ENCODE measurements at places on chromosomes 4 and X.

GRCh38 chr4:83019794-83020494 lies 9.3 kb upstream of the LIN54 start:
- DNase-seq = peak; percentile 5

GRCh38 chr4:169151671-169152070 lies 119.1 kb downstream of the SH3RF1 start:
- no peak for DNase-seq

DNA sequence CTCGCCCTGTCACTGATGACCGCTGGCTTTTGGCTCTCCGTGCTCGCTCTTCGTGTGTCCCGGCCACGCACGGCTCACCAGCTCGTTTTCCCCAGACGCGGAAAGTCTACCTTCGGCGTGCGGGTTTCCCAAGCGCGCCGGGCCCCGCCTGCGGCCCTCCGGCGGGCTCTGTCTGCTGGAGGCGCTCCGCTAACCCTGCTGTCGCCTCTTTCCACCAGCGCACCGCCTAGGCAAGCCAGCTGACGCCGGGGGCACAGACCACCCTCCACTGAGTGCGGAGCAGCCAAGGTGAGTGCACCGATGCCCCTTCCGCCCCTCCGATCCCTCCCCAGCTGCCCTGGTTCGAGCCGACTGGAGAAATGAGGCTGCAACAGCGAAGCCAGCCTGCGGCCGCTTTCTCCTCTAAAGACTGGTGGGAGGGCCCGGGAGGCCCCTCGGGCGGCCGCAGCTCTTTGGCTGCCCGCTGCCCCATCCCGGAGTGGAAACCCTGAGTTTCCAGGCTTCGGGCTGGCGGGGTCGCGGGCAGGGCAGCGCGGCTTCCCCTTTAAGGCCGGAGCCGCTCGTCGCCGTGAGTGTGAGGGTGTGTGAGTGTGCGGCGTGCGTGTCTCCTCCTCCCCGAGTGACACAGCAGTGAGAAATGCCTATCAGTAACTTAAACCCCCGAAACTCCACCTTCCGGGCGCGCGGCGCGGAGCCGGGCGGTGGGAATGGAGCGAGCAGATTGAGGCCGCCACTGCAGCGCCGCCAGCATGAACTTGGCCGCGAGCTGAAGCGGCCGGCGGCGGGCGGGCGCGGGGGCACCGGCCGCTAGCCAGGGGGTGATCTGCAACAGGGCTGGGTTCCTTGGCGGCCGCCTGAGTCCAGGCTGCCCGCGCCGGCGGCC lies at the start of gene MAMLD1:
Gene MAMLD1, plus strand, starts transcription at position 719 of the 883 bp plus-strand sequence. CDS start 82,200 bp downstream, outside the sequence.
- DNase-seq = no peak

DNA sequence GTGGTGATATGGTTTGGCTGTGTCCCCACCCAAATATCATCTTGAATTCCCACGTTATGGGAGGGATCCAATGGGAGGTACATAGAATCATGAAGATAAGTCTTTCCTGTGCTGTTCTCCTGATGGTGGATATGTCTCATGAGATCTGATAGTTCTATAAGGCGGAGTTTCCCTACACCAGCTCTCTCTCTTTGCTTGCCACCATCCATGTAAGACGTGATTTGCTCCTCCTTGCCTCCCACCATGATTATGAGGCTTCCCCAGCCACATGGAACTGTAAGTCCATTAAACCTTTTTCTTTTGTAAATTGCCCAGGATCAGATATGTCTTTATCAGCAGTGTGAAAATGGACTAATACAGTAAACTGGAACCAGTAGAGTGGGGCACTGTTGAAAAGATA lies 39.5 kb downstream of the HSD17B13 start:
- DNase-seq = no peak

DNA sequence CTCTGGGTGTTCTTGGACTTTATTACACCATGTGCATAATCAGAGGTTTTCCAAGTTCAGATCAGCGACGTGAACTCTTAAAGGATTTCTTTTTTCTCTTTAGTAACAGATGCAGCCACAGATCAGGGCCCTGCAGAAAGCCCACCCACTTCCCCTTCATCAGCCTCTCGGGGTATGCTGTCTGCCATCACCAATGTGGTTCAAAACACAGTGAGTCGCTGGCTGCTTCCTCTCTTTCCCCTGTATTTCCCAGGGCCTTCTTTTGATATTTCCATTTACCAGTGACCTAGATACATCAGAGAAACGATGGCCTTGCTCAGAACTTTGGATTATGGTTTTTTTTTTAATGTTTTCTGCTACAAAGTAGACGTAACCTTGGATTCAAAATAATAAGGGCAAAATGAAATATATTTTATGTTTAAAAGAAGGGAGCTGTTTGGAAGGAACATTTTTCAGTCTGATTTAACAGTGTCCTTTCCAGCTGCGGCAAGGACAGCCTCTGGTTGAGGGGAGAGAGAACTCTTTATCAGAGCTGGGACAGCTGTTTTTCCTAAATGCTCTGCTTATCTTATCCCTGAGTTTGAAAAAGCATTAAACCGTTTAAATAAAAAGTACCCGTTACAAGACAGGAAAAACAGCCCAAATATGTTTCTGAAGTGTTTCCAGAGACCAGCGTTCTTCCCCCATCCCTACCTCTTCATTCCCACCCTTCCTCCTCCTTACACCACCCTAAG lies 38.2 kb downstream of the FAM114A1 start:
- DNase-seq = no peak

- no peak for DNase-seq
Observed at GRCh38 chr4:138290805-138291204, 48.7 kb upstream of the SLC7A11 start.

DNA sequence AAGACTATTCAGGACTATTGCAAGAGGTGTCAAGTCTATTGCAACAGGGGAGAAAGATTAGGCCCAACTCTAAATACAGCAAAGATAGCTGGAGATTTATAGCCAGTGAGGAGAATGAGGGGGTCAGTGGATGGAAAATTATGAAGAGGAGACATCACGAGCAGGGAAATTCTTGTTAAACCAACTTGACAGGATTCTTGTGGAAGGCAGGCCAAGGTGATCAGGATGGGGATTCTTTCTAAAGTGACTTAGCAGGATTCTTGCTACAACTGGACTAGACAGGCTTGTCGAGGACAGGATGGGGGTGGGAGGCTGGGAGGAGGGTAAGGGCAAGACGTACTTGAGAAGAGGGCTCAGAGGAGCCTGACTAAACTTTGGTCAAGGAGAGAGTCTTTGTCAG lies 89.0 kb downstream of the PHEX start:
- peak; percentile 89 for DNase-seq

- DNase-seq = no peak
Observed at GRCh38 chr4:147811878-147812277, 80.0 kb downstream of the ARHGAP10 start.

DNA sequence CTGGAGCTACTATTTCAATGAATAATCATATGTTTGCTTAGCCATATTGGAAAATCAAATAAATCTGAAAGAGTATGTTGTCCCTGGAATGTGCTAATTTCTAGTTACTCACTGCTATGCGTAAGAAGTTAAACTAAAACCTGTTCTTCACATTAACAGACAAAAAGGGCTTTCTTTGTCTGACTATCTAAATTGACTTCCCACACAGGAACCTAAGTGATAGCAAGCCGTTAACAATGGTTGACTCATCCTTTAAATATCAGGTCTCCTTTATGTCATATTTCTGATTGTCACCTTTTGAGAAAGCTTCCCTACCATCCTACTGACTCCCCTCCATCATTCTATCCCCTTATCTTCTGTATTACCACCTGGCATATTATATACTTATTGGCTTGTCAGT lies 81.4 kb downstream of the AMELX start:
- DNase-seq = no peak

- no peak for DNase-seq
Observed at GRCh38 chr4:1200425-1201035, 28.1 kb upstream of the SPON2 start.

GRCh38 chr4:138702190-138702824 lies 313.3 kb upstream of the NOCT start:
- no peak for DNase-seq

DNA sequence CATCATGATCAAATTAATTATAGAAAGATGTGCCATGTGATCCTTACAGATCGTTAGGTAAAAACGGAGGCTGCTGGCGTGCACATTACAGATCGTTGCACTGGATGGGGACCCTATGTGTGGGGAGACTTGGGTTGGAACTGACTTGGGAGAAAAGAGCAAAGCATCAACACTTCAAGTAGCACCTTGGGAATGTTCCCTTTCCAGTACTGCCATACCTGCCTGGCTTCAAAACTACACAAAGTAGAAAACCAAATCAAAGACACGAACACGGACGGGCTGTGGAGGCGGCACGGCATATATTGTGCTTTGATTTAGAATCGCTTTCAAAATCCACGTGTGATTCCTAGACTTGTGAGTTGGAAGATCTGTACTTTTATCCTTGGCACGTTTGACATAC lies 898 bp downstream of the CMC4 start:
- peak; percentile 10 for DNase-seq

DNA sequence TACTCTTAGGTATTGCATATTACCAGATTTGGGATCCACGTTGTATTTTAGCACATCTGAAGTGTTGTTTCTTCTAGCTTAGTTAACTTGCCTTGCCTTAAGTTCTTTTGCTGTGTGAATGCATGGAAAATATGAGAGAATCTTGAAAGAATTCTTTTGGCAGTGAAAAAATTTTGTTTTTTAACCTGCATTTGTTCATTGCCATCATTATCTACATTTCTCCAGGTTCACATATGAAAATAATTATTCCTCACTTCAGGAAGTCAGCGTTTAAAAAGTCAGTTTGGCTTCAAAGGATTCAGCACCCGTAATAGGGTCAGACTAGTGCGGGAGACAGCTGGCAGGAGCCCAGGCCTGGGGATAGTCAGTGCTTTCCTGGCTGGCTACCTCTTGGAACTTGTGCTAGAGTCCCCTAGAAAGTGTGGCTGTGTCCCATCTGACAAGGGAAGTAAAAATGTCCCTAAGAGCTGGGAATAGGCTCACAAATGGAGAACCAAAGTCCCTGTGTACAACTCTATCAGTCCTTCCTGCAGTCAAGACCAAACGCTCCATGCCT lies 251.9 kb upstream of the KLF3 start:
- DNase-seq = no peak

- DNase-seq = no peak
Observed at GRCh38 chr4:176814770-176815169, 22.0 kb upstream of the VEGFC start.

DNA sequence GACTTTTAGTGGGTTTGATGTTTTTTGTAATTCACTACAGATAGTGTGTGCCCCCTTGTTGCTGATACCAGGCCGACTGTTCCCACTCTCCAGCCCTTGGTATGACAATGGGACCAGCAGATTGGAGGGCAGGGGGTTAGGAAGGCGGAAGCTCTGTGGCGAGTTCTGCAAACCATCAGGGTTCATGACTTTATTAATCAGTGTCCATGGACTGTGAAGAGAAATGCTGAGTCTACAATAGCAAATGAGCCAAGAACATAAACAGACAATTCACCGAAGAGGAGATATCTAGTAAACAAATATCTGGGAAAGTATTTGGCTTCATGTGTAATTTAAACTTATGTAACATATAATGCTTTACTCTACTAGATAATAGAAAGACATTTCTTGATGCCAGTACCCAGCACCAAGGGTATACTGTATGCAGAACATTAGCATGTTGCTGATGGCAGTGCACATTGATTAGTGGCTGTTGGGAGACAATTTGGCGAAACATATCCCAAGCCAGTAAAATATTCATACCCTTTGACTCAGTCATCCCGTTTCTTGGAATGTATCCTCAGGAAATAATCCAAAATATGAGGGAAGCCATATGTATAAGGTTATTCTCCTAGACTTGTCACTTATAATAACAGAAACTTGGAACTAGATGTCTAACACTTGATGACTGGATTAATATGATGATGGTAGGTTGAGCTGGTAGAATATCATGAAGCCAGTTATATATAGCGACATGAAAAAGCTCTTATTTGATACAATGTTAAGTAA lies 169.4 kb downstream of the PTTG2 start:
- DNase-seq = no peak

DNA sequence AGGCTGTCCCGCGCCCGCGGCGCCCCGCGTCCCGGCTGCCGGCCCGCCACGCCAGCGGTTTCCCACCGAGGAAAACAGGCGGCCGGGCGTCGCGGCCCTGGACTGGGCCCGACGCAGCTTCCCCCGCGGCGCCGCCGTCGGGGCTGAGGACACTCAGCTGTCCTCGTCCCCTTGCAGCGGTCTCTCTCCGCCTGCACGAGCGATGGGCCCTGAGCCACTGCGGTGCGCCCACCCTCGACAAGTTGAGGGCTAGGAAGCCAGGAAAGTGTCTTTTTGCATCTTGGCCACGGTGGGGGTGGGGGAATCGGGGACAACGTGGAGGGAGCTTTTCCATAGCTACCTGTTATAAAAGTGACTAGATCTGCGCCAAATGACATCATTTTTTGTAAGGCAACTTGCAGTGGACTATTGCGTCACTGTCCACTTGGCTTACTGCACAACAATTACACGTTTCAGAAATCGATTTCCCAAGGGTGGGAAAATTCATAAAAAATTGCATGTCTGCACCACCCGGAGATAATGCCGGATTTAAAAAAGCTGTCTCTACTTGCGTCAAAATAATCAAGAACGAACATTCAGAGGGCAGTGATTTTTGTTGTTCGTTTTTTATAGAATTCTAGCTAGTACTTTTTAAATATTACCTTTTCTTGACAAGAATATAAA lies 1.1 kb downstream of the KLHL15 start:
- DNase-seq = peak; percentile 67

GRCh38 chr4:86512631-86513030 lies 81.5 kb upstream of the PTPN13 start:
- DNase-seq = no peak

GRCh38 chrX:97587171-97587570 lies 703.5 kb downstream of the RPA4 start:
- DNase-seq = peak; percentile 81

GRCh38 chr4:184748251-184748652 lies 14.4 kb upstream of the CENPU start:
- DNase-seq = peak; percentile 94

DNA sequence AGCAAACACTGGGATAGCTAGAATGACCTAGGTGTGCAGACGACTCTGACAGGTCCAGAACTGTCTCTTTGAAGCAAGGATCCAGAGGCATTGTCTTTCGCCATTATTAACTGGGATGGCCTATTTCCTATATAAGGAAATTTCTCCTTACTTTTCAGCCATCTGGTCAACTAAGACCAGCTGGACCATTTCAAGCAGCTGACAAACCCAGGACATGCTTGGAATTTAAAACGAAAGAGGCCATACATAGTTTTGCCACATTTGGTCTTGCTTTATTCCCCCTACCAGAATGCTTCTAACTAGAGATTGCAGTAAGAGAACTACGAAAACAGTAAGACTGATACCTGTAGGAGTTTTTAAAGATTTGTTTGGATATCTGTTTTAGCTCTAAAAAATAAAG lies 87.0 kb downstream of the GLRA2 start:
- DNase-seq = no peak

GRCh38 chr4:106795326-106795725 lies 240.8 kb downstream of the DKK2 start:
- DNase-seq = no peak

DNA sequence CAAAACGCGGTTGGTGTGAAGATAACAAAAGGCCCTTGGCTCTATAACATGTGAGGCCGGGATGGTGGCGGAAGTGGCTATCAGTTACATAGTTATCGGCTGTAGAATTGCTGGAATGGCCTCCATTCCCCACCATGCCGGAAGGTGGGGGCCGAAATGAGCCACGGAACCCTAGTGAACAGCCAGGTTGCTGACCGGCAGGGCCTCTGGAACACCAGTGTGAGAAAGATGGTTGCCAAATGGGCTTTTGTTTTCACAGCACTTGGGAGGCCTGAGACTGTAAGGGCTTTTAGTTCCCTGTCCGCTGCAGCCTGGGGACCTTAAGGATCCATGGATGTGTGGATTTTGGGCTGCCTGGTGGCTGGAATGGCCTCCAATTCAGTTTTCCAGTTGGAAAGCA lies 23.3 kb upstream of the ARX start:
- DNase-seq = peak; percentile 5

GRCh38 chr4:23768541-23768940 lies 121.3 kb downstream of the PPARGC1A start:
- DNase-seq = no peak

Data from trophoblast cell (in vitro differentiated cells and primary cell).